Activated CD8-positive, alpha-beta T cell treated with anti-CD3 and anti-CD28 coated beads for 36 hours (primary cell): ENCODE measurements at places on chromosomes 1 and 21. TPM values are rescaled to one million over a fixed set of nuclear protein-coding genes. Genes with fewer than 3 reads are reported as not detected.
A peak's percentile ranks its signal among the peaks of the same experiment; 100 is the strongest.

DNA sequence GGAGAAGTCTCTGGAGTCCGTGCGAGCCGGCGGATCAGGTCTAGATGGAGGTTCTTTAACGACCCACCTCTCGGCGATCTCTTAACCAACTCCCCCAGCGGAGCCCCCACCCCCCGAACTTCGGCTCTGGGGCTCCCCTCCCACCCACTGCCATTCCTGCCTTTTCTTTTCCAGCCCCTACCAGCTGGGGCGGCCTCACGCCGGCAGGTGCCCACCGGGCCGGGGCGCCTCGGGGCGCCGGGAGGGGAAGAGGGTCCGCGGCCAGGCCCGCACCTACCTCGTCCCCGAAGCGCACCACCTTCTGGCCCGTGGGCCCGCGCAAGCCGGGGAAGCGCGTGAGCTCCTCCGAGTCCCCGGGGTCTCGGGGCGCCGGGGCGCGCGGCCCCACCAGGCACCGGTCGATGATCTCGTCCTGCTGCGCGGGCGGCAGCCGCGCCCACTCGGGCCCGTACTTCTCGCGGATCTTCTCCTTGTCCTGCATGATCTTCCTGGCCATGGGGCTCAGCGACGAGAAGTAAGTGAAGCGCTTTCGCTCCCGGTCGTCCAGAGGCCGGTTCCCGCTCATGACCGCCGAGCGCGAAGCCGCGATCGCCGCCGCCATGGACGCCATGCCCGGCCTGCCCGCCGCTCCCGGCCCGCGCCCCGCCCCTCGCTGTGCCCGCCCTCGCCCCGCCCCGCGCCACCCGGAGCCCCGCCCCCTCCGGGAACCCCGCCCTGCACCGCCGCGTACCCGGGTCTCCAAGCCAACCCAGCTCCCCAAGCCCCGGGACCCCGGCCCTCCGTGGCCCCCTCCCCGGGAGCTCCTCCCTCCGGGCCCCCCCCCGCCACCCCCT is at the start of gene C1orf198:
Gene C1orf198 (minus strand): TSS at position 619 of the 833 bp plus-strand sequence. CDS start 9 bp downstream, at position 610.
- H3K27me3 ChIP-seq: peaks cover 29% of the 10 kb centered on the region
- peak; percentile 62 for DNase-seq
- peak within 1 kb of the TSS; percentile 82 for H3K4me3 ChIP-seq
- H3K4me1 ChIP-seq: peaks cover 23% of the 10 kb centered on the region

DNA sequence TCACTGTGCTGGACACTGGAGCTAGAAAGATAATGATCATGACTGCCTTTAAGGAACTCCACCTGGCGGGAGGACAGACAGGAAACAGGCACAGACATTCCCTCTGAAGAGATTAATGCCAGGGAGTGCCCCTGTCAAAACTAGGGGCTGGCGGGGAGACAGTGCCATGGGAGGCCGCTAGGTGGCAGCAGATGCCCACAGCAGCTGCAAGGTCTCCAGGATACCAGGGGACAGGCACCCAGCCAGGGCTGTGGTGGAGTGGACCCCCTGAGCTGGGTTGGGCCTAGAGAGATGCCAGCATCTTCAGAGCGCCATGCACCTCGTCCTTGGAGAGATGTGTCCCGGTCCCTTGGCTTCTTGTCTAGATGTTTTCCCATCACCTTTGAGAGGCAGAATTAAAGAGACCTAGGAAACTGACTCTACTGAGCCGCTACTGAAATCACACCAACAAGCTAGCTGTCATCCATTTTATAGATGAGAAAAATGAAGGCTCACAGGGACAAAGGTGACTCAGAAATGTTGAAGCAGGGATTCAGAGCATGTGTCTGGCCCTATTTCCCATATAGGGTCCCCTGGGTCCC is 3.6 kb downstream of the REN start:
- no peaks in the 10 kb centered on the region for H3K36me3 ChIP-seq
- peaks cover 9% of the 10 kb centered on the region for H3K27me3 ChIP-seq
- DNase-seq: peak; percentile 86
- H3K4me1 ChIP-seq: peaks cover 2% of the 10 kb centered on the region
- no peak overlapping the region for H3K27ac ChIP-seq

Gene MIXL1
- not detected for total RNA-seq

Gene SF3B4
- 67.1 TPM for total RNA-seq
